PC-3 (cell line): ENCODE measurements at places on chromosomes 11 and 22. TPM values are rescaled to one million over a fixed set of nuclear protein-coding genes. Genes with fewer than 3 reads are reported as not detected.

GRCh38 chr22:39139933-39140332 is 12.5 kb downstream of the CBX7 start:
- H3K4me1 ChIP-seq, result peaks cover 10% of the 10 kb centered on the region; the same call in 1 of the 2 replicates
- no peaks in the 10 kb centered on the region for H3K36me3 ChIP-seq
- no peak for DNase-seq
- no peak overlapping the region for H3K27ac ChIP-seq
- no peak overlapping the region for H3K4me3 ChIP-seq
- H3K27me3 ChIP-seq, result no peaks in the 10 kb centered on the region

- no peaks in the 10 kb centered on the region for H3K27me3 ChIP-seq
- peaks cover 13% of the 10 kb centered on the region; the same call in 1 of the 2 replicates for H3K4me1 ChIP-seq
- peak; percentile 68 for DNase-seq
- peak overlapping the region; percentile 76 for H3K27ac ChIP-seq
Observed at GRCh38 chr11:117143390-117143789, 697 bp upstream of the PAFAH1B2 start.

DNA sequence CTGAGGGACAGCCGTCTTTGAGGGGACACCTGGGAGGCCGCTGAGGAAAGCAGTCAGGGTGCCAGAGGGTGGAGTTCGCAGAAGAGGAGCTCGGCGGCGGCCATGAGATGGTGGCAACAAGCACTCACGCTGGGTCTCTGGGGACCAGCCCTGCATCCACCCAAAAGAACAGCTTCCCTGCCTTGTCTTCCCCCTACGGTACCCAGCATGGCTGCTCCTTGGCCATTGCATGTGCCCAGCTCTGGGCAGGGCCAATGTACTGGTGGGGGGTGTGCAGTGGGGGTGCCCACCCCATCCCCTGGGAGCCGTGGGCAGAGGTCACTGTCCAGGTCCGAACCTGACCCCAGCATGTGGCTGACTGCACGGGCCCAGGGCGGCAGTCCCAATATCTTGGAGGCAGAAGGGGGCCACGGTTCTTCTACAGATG is 42.3 kb downstream of the OSBPL5 start:
- H3K4me3 ChIP-seq, result no peak overlapping the region
- peaks cover 31% of the 10 kb centered on the region for H3K4me1 ChIP-seq
- DNase-seq, result no peak
- H3K36me3 ChIP-seq, result peaks cover 33% of the 10 kb centered on the region
- H3K27me3 ChIP-seq, result no peaks in the 10 kb centered on the region

Gene TBX1
- total RNA-seq, result 15.9 and 18.6 TPM in 2 replicates

GRCh38 chr22:36641902-36642640 is 61.5 kb downstream of the CACNG2 start:
- H3K36me3 ChIP-seq, result no peaks in the 10 kb centered on the region
- H3K4me3 ChIP-seq, result no peak overlapping the region
- H3K4me1 ChIP-seq, result peaks cover 26% of the 10 kb centered on the region
- no peak overlapping the region for H3K27ac ChIP-seq
- peaks cover 14% of the 10 kb centered on the region for H3K27me3 ChIP-seq
- DNase-seq, result peak; percentile 69

GRCh38 chr22:42877597-42878340 is 20.7 kb upstream of the ARFGAP3 start:
- DNase-seq, result no peak
- H3K27ac ChIP-seq, result no peak overlapping the region
- no peaks in the 10 kb centered on the region; the same call in 1 of the 2 replicates for H3K36me3 ChIP-seq
- H3K4me3 ChIP-seq, result no peak overlapping the region
- no peaks in the 10 kb centered on the region for H3K27me3 ChIP-seq
- H3K4me1 ChIP-seq, result no peaks in the 10 kb centered on the region

Gene FAM227A
- total RNA-seq, result 1.2 and 2.2 TPM in 2 replicates

Gene C22orf15
- total RNA-seq, result not detected in 2 replicates

Gene TUB
- 3.2 and 3.3 TPM in 2 replicates for total RNA-seq

Gene B3GAT1
- total RNA-seq, result not detected in 2 replicates

Gene TMEM45B
- 24.0 and 30.4 TPM in 2 replicates for total RNA-seq

Gene GRIK4
- not detected in 2 replicates for total RNA-seq

DNA sequence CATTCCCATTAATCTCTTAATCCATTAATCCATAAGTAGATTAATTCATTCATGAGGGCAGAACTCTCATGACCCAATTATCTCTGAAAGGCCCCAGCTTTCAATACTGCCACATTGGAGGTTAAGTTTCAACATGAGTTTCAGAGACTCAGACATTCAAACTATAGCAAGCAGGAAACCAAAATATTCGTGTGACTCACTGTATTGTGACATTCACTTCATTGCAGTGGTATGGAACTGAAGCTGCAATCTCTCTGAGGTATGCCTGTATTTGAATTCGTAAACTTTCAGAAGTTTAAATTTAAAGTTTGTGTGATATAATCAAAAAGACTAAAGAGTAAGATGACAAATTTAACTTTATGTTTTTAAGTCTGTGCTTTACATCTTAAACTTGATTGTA is 2.9 kb upstream of the OR52J3 start:
- no peaks in the 10 kb centered on the region for H3K27me3 ChIP-seq
- no peak for DNase-seq
- no peak overlapping the region for H3K27ac ChIP-seq
- H3K4me1 ChIP-seq, result no peaks in the 10 kb centered on the region
- H3K4me3 ChIP-seq, result no peak overlapping the region

- no peaks in the 10 kb centered on the region for H3K36me3 ChIP-seq
- DNase-seq, result no peak
- H3K27me3 ChIP-seq, result no peaks in the 10 kb centered on the region
- peak within 1 kb of the TSS; percentile 33 for H3K27ac ChIP-seq
- H3K4me1 ChIP-seq, result peaks cover 49% of the 10 kb centered on the region
Observed at GRCh38 chr11:66011785-66012303, at the start of gene CST6. Gene CST6 (plus strand): TSS chr11:66012008. CDS start chr11:66012045, 37 bp downstream.

DNA sequence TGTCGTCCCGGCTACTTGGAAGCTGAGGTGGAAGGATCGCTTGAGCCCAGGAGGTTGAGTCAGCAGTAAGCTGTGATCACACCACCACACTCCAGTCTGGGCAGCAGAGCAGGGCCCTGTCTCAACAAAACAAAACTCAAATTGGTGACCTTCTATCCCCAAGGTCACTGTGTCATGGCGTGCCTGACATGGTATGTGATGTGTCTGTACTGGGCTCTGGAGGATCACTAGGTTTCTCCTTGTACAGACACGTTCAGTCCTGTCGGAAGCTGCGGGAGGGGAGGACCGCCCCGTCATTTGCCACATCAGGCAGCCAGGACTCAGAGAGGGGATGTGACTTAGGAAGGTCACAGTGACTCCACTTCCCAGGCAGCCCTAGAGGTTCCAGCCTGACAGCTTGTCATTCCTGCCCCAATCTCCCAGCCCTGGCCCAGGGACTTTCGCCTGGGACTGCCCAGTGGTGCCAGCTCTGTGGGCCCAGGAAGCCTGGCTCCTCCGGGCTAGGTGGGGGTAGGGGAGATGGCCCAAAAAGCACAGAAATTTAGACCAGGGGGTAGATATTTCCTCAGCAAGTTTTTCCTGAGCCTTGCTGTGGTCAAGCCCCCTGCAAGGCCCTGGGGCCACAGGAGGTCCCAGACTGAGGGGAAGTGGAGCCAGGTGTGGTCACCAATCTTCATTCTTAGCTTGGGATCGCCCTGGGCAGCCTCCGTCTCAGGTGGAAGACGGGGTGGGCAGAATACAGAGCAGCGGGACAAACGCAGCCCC is 53.2 kb downstream of the TRIOBP start:
- H3K4me3 ChIP-seq, result no peak overlapping the region
- DNase-seq, result no peak

DNA sequence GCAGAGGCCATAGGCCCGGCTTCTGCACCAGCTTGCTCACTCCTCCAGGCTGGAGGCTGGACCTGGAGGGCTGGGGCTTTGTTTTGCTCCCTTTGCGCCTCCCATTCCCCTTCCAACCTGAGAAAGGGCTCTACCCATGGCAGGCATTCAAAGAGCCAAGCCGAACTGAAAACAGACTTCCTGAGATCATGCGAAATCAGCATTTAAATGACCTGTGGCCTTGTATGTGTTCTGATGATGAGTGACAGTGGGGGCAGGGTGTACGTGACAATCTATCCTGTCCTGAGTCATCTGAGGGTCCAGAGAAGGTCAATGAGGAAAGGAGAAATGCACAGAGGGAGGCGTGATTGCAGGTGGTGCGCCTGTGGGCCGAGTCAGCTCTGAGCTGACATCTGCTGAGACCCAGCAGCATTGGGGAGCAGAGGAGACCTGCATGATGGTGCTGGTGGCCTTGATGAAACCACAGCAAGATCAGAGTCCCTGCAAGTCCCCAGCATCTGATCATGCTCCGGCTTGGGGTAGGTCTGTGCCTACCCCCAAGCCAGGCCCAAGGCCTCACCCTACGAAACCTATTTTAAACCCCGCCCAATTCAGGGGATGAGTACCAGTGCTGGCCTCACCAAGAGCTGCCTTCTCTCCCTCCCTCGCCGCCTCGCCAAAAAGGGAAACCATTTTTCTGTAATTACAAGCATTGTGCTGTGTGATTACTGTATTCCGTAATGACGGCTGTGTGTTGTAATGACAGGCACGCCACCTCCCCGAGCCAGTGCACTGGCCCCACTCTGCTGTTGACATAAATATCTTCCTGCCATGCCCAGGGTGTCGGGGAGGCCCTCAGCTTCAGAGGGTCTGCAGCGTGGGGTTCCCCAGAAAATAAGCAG is 95.2 kb upstream of the ANO1 start:
- H3K27me3 ChIP-seq, result no peaks in the 10 kb centered on the region
- H3K4me3 ChIP-seq, result no peak overlapping the region
- no peak overlapping the region for H3K27ac ChIP-seq
- H3K36me3 ChIP-seq, result no peaks in the 10 kb centered on the region
- no peak for DNase-seq

Gene PATE2
- not detected in 2 replicates for total RNA-seq

Gene GRIA4
- not detected in 2 replicates for total RNA-seq
